ENCODE measurements at places on chromosomes 4 and X.

GRCh38 chr4:54363037-54363436 is 133.9 kb downstream of the PDGFRA start:
- no peak overlapping the region for H3K4me3 ChIP-seq
- H3K27me3 ChIP-seq, result no peaks in the 10 kb centered on the region
- no peak for DNase-seq
- no peaks in the 10 kb centered on the region for H3K36me3 ChIP-seq

- no peaks in the 10 kb centered on the region for H3K27me3 ChIP-seq
- DNase-seq, result peak; percentile 82
Observed at GRCh38 chr4:54971474-54971950, 153.9 kb downstream of the KDR start.

GRCh38 chr4:144589512-144589911 is 56.4 kb upstream of the HHIP start:
- no peak overlapping the region for H3K4me3 ChIP-seq
- no peaks in the 10 kb centered on the region for H3K27me3 ChIP-seq
- no peak for DNase-seq

DNA sequence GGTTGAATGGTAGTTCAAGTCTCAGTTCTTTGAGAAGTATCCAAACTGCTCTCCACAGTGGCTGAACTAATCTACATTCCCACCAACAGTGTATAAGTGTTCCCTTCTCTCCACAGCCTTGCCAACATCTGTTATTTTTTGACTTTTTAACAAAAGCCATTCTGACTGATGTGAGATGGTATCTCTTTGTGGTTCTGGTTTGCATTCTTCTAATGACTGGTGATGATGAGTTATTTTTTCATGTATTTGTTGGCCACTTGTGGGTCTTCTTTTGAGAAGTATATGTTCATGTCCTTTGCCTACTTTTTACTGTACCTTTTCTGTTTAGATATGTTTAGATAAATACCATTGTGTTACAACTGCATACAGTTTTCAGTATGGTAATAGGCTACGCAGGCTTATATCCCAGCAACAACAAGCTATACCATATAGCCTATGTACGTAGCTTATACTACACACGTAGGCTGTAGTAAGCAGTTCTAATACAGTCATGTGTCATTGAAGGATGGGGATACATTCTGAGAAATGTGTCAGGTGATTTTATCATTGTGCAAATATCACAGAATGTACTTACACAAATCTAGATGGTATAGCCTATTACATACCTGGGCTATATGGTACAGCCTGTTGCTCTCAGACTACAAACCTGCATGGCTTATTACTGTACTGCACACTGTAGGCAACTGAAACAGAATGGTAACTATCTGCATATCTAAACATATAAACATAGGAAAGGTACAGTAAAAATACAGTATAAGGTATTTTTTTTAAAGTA is 28.1 kb downstream of the KLHL8 start:
- H3K36me3 ChIP-seq, result no peaks in the 10 kb centered on the region
- H3K27ac ChIP-seq, result no peak overlapping the region
- H3K4me3 ChIP-seq, result no peak overlapping the region
- DNase-seq, result no peak
- H3K27me3 ChIP-seq, result no peaks in the 10 kb centered on the region
